ENCODE measurements at places on chromosomes 4 and X. TPM values are rescaled to one million over a fixed set of nuclear protein-coding genes. Genes with fewer than 3 reads are reported as not detected.
A peak's percentile ranks its signal among the peaks of the same experiment; 100 is the strongest.

GRCh38 chrX:10134921-10135320 is 21.9 kb upstream of the CLCN4 start:
- DNase-seq = no peak

DNA sequence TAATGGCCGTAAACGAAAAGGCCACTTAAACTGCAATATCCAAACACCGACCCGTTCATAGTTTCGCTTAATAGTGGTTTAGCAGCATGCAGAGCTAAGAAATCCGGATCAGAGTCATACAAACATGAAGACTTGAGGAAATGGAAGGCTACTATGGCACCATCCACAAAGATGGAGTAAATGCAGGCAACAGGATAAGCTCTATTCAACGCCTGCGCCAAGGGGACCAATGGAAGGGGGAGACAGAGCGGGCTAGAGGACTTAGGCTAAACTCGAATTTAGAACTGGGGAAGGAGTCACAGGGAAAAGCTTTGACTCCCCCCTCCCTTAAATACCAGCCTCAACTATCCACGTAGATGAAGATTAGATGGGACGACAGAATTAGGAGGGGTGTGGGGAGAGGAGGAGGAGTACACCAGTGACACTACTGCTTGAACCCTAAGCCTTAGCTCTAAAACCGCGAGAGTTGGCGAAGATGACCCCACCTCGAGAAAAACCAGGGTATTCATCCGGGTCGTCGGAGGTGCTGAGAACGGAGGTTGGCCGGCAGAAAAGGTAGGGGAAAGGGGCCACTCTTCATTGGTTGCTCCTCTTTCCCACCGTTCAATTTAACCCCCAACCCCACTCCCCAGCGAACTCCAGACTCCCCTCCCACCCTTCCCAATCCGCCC is 3.5 kb downstream of the HUWE1 start:
- no peak for DNase-seq

- DNase-seq = no peak
Measured at GRCh38 chr4:86816501-86817273, 32.5 kb downstream of the SLC10A6 start.

DNA sequence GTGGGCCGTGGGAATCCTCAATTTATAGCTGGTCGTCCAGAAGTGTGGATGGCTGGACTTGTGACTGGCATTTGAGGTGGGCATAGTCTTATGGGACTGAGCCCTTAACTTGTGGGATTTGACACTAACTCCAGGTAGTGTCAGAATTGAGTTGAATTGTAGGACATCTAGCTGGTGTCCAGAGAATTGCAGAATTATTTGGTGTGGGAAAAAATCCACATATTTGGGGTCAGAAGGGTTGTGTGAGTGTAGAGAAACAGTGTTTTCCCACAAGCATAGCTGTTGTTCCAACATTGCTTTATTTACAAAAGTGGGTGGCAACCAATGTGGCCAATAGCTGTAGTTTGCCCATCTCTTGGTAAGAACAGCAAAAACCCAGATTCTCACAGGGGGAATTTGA is 91.3 kb downstream of the MOSPD2 start:
- DNase-seq = no peak

DNA sequence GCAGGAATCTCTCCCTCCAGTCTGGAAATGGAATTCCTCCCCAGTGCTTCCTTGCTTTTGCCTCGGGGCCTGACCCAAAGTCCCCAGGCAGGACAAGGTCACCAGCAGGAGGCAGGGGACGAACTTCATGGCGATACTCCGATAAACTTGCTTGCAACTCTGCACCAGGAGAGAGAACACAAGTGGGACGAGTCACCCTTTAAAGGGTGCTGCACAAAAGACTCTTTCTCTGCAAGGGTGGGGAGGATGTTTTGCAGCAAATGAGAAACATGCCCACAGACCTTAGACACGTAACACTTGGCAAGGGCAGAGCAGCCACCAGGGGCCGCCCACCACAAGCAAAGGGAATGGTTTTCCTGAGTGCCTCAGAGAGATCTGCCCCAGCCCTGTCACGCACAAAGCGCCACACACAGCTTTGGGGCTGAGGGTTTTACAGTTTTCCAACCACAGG is at the start of gene FGFBP2:
TSS of gene FGFBP2 (minus strand) at position 175 of the 451 bp plus-strand sequence. CDS start at position 129, 46 bp downstream.
- peak; percentile 52 for DNase-seq

DNA sequence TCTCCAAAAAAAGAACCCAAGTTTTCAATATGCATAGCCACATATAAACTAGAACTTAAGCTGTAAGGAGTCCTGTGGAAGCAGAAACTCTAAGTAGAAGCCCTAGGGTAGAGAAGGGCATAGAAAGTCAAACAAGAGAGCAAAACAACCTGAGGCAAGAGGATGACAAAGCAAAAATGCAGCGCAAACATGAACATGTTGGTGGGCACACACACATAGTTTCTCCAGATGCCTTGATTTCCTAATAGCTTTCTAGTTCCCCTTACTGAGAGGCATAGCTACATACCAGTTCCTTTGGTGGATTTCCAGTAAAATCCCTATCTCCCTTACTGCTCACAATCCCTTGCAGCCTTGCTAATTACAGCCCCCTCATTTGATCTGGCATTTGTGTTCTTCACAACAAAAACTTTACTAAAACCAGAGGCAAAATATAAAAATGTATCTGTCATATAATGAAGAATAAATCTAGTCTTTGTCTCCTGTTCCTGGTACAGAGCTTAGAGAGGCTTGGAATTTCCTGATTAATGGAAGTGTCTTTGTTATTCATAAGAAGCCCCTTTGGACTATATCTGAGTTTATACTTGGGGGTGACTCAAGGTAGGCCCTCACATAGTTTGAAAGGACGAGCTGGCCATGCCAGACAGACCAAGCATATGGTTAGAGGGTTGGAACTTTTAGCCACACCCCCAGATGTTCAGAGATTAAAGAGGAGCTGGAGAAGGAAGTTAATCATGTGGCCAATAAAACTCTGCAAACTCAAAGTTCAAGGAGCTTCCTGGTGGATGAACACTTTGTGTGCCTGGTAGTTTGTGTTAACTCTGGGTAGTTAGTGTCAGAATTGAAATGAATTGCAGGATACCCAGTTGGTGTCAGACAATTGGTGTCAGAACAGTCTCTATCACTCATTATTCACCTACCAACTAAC is 52.7 kb upstream of the ZCCHC13 start:
- DNase-seq = peak; percentile 10

Gene ITM2A
- total RNA-seq = 95.0 TPM

Gene USP17L27
- total RNA-seq = not detected
